Esophagus muscularis mucosa (tissue), 4 donors: ENCODE measurements at places on chromosomes 5 and 9. TPM values are rescaled to one million over a fixed set of nuclear protein-coding genes. Genes with fewer than 3 reads are reported as not detected.

GRCh38 chr5:87541033-87541432, 128.3 kb upstream of the CCNH start:
- DNase-seq: no peak

DNA sequence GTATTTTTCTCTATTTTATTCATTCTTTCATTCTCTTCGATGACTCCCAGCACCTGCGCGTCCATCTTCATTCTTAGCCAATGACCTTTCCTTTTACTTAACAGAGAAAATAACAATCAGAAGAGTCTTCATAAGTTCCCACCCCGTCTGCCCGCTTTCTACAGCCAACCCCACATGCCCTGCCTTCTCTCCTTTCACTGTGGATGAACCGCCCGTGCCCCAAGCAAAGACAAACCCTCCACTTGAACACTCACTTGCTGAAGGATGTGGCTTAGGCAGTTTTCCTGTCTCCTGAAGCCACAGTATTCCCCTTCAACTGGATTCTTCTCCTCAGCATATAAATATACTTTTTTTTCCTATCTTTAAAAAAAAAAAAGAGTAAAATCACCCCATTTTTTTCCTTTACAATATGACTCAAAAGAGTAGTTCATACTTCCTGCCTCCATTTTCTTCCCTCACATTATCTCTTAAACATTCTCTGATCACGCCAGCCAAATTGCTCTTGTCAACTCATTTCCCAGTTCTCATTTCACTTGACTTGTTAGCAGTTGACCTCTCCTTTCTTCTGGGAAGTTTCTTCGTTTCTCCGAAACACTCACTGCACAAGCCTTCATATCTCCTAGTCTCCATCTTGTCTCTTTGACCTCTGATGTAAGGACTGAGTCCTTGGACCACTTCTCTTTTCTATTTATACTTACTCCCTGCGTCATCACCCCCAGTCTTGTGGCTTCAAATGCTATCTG, 11.1 kb downstream of the NIPSNAP3B start:
- DNase-seq: no peak

DNA sequence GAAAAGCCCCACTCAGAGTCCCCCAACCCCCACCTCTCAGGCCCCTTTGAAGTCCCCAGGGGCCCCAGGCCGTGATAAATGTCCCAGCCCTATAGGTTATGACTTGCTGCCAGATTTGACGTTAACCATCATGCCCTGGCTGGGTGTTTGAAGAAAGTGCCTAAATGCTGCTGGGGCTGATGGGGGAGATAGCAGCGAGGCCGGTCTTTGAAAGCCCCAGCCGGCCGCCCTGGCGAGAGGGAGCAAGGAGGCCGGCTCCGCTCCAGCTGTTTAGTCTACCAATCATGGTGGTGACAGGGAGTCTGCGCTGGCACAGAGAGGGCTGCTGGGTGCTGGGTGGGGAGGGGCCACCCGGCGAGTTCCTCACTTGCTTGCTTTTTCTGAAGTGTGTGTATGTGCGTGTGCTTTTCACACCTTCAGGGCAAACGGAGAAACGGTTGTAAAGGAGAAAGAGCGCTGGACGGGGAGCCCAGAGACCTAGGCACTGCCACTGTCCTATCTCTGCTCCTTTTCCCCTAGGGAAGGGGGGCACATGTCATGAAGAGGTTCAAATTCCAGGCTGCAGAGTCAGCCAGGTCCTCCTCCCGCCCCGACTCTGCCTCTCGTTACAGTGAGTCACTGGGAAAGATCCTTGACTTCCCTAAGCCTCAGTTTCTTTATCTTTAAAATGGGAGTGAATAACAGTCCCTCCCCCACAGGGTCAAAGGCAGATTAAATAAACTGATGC, 126.1 kb upstream of the HAND1 start:
- no peak for DNase-seq

CERCAM gene
- total RNA-seq: 25.3 TPM

GRCh38 chr5:54098267-54098666, 212.1 kb downstream of the ARL15 start:
- no peak for DNase-seq

ARL14EPL gene
- not detected for total RNA-seq

- no peak for DNase-seq
These were observed 65.9 kb downstream of the DAP start for GRCh38 chr5:10695055-10695649.

GRCh38 chr9:3898461-3899218, 372.8 kb upstream of the RFX3 start:
- no peak for DNase-seq

GABRA1 gene
- not detected for total RNA-seq

SLCO6A1 gene
- total RNA-seq: not detected

GRCh38 chr5:77644371-77645157, 6.1 kb upstream of the OTP start:
- no peak for DNase-seq

CARTPT gene
- total RNA-seq: 7.1 TPM

DNA sequence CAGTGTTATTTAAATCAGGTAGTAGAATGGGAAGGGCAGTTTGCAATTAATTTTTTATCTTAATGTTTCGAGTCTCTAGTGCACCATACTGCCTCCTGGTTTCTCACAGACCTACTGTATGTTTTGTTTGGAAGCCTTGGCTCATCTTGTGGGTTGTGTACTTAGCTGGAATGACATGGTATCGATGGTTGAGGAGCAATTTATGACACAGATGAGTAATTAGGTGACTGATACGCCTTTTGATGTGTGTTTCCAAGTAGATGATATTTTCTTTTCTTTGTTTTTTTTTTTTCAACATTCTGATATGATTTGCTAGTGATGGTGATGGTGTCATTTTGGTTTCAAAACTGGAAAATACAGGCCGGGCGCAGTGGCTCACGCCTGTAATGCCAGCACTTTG, 16.1 kb downstream of the BASP1 start:
- DNase-seq: no peak

GRCh38 chr9:23682352-23682751, 143.7 kb downstream of the ELAVL2 start:
- DNase-seq: no peak

PRKAA1 gene
- 78.0 TPM for total RNA-seq

FBP1 gene
- 4.6 TPM for total RNA-seq

DNA sequence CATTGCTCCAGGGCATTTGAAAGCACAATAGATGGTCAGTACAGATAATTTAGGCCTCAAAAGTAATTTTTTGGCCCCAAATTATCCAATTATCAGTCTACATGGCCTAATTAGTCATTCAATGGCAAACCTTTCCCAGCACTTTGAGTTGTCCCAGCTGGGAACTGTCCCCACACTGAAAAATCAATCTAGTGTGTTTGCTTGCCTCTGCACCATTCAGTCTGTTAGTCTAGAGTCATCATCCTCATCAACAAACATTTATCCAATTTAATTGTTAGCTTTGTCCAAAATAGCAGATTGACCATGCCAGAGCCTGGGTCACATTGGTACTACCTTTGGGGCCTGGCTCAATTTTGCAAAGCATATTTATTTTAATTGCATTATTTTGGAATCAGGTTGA, 13.9 kb downstream of the NR4A3 start:
- DNase-seq: no peak

- DNase-seq: no peak
These were observed 183.2 kb upstream of the DAB2 start for GRCh38 chr5:39608024-39608423.

- DNase-seq: no peak
These were observed 46.2 kb upstream of the FBXW11 start for GRCh38 chr5:172052450-172053236.

OR1N2 gene
- not detected for total RNA-seq

DNA sequence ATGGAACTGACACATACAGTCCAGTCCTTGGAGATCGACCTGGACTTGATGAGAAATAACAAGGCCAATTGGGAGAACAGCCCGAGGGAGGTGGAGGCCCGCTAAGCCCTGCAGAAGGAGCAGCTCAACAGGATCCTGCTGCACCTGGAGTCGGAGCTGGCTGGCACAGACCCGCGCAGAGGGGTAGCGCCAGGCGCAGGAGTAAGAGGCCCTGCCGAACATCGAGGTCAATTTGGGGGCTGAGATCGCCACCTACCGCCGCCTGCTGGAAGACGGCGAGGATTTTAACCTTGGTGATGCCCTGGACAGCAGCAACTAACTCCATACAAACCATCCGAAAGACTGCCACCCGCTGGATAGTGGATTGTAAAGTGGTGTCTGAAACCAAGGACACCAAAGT, 1610.1 kb upstream of the ACO1 start:
- no peak for DNase-seq

DNA sequence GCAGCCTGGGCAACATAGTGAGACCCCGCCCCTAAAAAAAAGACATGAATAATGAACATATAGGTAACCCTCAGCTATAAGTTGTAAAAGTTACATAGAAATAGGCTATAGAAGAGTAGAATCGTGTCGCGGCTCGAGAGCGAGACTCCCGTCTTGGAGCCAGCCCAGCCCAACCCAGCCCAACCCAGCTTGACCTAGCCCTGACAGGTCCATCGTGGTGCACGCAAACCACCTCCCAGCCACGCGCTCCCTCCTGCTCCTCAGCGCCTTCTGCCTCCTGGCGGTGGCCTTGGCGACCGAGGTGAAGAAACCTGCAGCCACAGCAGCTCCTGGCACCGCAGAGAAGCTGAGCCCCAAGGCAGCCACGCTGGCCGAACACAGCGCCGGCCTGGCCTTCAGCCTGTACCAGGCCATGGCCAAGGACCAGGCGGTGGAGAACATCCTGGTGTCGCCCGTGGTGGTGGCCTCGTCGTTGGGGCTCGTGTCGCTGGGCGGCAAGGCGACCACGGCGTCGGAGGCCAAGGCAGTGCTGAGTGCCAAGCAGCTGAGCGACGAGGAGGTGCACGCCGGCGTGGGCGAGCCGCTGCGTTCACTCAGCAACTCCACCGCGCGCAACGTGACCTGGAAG, 10.8 kb downstream of the KIF24 start:
- DNase-seq: peak; percentile 31

GRCh38 chr5:66848749-66849641, 252.8 kb downstream of the MAST4 start:
- DNase-seq: no peak

DNA sequence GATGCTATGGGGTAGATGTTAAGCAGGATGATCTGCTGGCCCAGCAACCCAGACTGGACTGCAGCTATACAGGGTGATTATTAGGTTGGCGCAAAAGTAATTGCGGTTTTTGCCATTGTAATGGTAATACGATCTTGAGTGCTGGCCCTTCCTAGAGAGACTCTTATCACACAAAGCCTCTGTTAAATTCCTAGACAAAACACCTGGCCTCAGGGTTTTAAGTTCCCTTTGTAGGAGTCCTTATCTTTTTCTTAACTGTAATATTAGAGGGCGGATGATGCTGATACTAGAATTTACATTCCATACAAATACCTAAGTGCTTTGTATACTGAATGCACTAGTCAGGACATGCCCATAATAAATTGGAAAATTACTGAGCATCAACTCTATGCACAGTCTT, 222.2 kb downstream of the NDUFS4 start:
- peak; percentile 78 for DNase-seq

ZBED3 gene
- 11.3 TPM for total RNA-seq

S100Z gene
- not detected for total RNA-seq

DNA sequence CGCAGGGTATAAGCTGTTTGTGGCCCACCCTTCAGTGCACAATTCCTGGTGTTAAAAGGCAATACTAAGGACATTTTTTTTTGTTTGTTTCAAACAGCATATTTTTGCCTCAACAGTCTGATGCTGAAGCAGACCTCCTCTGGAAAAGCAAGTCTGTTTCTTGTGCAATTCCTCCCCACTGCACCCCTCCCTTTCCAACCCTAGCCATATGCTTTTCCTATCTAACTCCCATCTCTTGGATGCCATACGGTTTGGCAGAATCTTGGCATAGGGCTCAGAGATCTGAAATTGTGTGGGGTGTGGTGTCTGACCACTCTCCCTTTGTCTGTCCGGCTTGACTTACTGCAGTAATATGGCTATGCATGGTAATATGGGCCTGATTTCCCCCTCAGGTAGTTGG, 161.6 kb downstream of the TMEM38B start:
- peak; percentile 55 for DNase-seq

ZNF462 gene
- 34.5 TPM for total RNA-seq

- DNase-seq: no peak
These were observed at the start of gene TNFSF15 for GRCh38 chr9:114805670-114806525. Gene TNFSF15, minus strand, starts transcription at chr9:114806039. Its CDS starts 27 bp downstream, at chr9:114806012.

PTGR1 gene
- total RNA-seq: 18.5 TPM

DNA sequence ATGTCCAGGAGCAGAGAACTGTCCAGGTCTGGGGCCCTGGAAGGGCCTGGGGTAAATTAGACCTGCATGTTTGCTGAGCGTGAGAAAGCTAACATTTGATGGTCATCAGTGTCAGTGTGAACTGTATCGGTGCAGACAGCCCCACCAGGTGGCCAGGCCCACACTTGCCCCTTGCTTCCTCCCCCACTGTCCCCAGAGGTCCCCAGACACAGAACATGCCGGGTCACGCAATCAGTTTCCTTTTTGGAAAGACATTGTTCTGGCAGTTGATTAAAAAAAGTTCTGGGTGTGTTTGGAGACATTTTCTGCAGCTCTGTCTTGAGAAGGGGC, 1.5 kb downstream of the NKD2 start:
- DNase-seq: no peak

GRCh38 chr5:96896806-96897205, 20.5 kb downstream of the ERAP2 start:
- DNase-seq: no peak

ABLIM3 gene
- total RNA-seq: 42.4 TPM

DNA sequence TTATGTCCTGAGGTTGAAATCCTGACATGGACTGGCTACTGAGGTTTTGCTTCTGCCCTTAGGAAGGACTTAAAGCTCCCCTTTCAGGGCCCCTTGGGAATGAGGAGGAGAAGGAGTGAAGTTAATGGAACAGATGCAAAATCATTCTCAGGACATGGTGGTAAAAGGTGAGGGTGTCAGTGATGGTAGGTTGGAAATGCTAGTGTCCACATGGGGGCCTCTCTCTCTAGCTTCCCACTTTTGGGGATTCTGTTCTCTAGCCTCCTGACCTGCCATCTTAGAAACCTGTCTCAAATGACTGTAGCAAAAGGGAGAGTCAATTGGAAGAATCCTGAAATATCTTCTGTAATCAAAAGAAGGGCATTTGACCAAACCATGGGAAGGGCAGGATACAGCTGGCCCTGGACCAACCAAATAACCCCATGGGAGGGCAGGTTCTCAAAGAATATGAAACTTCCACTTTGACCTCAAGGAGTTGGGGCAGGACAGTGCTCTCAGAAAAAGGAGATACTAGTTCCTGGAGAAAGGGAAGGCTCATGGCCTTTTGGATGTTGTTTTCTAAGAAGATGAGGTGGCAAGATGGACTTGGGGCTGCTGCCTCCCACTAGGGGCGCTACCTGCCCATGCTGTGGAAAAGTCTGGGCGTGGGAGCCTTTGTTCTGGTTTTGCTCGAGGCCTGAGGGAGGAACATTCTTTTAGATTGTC, 21.2 kb upstream of the MLANA start:
- DNase-seq: no peak

DNA sequence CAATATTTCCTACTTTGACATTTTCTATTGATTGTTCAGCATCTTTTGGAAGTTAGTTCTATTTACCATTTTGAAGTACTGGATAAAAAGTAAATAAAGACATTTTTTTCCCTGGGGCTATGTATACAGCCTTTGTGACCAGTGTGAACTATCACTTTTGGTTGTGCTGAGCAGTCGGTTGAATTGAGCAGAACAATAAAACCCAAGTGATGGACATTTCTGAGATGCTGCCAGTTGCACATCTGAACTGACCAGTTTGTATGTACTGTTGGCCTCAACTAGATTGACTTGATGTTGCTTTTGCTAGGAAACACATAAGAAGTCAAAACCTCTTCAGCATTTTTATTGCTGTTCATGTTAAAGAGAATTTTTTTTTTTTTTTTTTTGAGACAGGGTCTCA, 260.2 kb upstream of the EFNA5 start:
- DNase-seq: no peak

LURAP1L gene
- total RNA-seq: 28.8 TPM
